ENCODE measurements at places on chromosomes 13 and 19. TPM values are rescaled to one million over a fixed set of nuclear protein-coding genes. Genes with fewer than 3 reads are reported as not detected.

- no peak for DNase-seq
- no peak overlapping the region for H3K4me3 ChIP-seq
- H3K27ac ChIP-seq, result no peak overlapping the region
- H3K36me3 ChIP-seq, result no peaks in the 10 kb centered on the region
- no peaks in the 10 kb centered on the region for H3K27me3 ChIP-seq
Observed at GRCh38 chr19:18708452-18709231, 25.2 kb downstream of the CRTC1 start.

DNA sequence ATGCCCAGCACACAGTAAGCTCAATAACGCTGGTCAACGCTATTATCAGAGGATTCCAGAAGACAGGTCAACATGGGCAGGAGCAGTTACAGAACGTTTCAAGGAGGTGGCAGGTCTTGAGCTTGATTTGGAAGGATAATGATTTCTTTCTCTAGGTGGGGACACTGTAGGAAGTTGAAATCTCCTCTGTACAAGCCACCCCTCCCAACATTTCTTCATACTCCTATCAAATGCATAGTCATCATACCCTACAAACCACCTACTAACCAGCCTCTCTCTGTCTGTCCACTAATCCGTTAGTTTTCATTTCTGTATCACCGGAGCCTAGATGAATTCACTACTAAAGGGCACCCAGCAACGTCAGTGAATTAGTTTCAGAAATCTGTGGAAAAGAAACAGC, 1.3 kb downstream of the ATP7B start:
- H3K27ac ChIP-seq, result peak overlapping the region; percentile 50
- peaks cover 9% of the 10 kb centered on the region for H3K4me1 ChIP-seq
- peak overlapping the region; percentile 90 for H3K4me3 ChIP-seq
- peaks cover 6% of the 10 kb centered on the region for H3K36me3 ChIP-seq

GRCh38 chr19:9793071-9793591, 24.6 kb upstream of the ZNF846 start:
- peak overlapping the region; percentile 77 for H3K4me3 ChIP-seq
- H3K4me1 ChIP-seq, result peaks cover 28% of the 10 kb centered on the region
- no peaks in the 10 kb centered on the region for H3K27me3 ChIP-seq
- H3K36me3 ChIP-seq, result no peaks in the 10 kb centered on the region

- no peaks in the 10 kb centered on the region for H3K36me3 ChIP-seq
- no peak overlapping the region for H3K4me3 ChIP-seq
- H3K27me3 ChIP-seq, result no peaks in the 10 kb centered on the region
- no peak for DNase-seq
- H3K4me1 ChIP-seq, result no peaks in the 10 kb centered on the region
- H3K27ac ChIP-seq, result no peak overlapping the region
Observed at GRCh38 chr13:59542303-59542702, 621.4 kb downstream of the DIAPH3 start.

DNA sequence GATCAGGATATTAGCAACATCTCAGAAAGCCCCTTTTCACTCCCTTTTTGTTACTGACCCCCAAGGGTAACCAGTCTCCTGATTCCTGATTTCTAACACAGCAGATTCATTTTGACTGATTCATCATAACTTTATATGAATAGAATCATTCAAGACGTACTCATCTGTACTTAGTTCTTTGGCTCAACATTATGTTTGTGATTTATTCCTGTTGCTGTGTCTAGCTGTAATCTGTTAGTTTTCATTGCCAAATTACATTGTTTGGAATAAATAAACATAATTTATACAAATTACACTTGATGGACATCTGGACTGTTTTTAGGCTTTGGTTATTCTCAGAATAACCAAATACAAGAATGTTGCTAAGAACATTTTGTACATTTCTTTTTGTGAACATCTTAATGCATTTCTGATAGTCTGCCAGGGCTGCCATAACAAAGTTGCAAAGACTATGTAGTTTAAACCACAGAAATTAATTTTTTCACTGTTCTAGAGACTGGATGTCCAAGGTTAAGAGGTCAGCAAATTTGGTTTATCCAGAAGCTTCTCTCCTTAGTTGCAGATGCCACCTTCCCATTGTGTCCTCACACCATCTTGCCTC, 62.8 kb upstream of the EDNRB start:
- no peak overlapping the region for H3K4me3 ChIP-seq
- no peaks in the 10 kb centered on the region for H3K4me1 ChIP-seq
- no peaks in the 10 kb centered on the region for H3K27me3 ChIP-seq
- no peaks in the 10 kb centered on the region for H3K36me3 ChIP-seq

- H3K27ac ChIP-seq, result no peak overlapping the region
- H3K36me3 ChIP-seq, result no peaks in the 10 kb centered on the region
- DNase-seq, result no peak
- 0 out of 3 replicates have a peak, but pooled peaks cover 7% of the 10 kb centered on the region for H3K27me3 ChIP-seq
- H3K4me1 ChIP-seq, result peaks cover 4% of the 10 kb centered on the region
Observed at GRCh38 chr19:33470686-33471085, 50.9 kb downstream of the PEPD start.

GRCh38 chr19:56141417-56141993, 418 bp downstream of the ZNF444 start:
- no peaks in the 10 kb centered on the region for H3K27me3 ChIP-seq
- peak overlapping the region; percentile 98 for H3K27ac ChIP-seq
- peak overlapping the region; percentile 67 for H3K4me3 ChIP-seq
- H3K36me3 ChIP-seq, result peaks cover 3% of the 10 kb centered on the region
- no peak for DNase-seq
- H3K4me1 ChIP-seq, result peaks cover 18% of the 10 kb centered on the region

- DNase-seq, result no peak
- no peaks in the 10 kb centered on the region for H3K36me3 ChIP-seq
- H3K27ac ChIP-seq, result no peak overlapping the region
- H3K4me3 ChIP-seq, result no peak overlapping the region
- no peaks in the 10 kb centered on the region for H3K4me1 ChIP-seq
- H3K27me3 ChIP-seq, result no peaks in the 10 kb centered on the region
Observed at GRCh38 chr13:94020833-94021232, 458.6 kb downstream of the DCT start.

- H3K27me3 ChIP-seq, result no peaks in the 10 kb centered on the region
- H3K4me1 ChIP-seq, result no peaks in the 10 kb centered on the region
- H3K36me3 ChIP-seq, result no peaks in the 10 kb centered on the region
Observed at GRCh38 chr13:63110466-63110865, 1694.8 kb upstream of the PCDH20 start.

DNA sequence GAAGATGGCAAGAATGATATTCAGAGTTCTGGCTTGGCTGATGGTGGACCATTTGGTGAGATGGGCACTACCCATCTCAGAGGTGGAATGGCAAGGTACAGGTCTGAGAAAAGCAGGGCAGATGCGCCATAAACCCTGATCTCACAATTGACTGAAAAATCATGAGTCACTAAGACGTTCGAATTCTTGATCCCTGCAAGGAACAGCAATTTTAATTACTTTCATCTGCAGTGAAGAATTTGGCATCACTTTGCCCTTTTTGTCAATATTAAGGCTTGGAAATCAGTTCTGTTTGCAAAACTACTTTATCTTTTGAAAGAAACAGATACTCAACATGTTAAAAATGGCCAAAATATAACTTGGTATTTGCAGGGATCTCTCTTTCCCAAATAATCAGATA, 38.1 kb downstream of the HTR2A start:
- no peak overlapping the region for H3K27ac ChIP-seq
- H3K27me3 ChIP-seq, result no peaks in the 10 kb centered on the region
- H3K36me3 ChIP-seq, result no peaks in the 10 kb centered on the region

DNA sequence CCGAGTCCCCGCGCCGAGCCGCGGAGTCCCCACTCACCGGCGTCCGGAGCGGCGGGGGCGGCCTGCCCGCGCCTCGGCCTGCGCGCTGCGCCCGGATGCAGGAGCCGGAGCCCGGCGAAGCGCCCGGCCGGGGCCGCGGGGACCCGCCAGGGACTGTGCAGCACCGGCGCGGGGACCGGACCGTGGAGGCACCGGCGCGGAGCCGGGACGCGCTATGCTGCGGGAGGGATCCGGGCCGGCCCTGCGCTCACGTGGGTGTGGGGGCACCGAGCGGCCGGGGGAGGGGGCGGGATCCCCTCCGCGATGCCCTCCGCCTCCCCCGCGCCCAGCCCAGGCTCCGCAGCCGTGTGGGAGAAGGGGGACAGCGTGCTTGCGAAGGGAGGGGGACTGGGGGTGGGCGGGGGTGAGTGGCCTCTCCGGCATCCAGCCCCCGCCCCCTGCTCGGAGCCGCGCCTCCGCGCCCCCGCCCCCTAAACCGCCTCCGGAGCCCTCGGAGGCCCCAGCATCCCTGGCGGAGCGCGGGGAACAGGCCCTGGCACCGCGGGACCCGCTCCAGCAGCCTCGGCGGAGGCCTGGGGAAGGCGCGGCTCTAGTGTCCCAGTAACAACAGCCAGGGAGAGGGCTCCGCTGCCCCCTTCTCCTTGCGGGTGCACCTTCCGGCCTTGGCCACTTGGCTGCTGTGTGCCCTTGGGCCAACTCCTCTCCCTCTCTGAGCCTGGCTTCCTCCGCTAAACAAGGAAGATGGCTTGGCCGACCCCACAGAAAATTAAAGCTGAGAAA, at the start of gene SLC1A6:
Gene SLC1A6, minus strand, starts transcription at position 389 of the 780 bp plus-strand sequence. CDS start 6,954 bp downstream, outside the sequence.
- no peak for DNase-seq
- no peak within 1 kb of the TSS for H3K4me3 ChIP-seq
- H3K4me1 ChIP-seq, result no peaks in the 10 kb centered on the region
- peaks cover 28% of the 10 kb centered on the region for H3K27me3 ChIP-seq
- no peaks in the 10 kb centered on the region for H3K36me3 ChIP-seq
- H3K27ac ChIP-seq, result no peak within 1 kb of the TSS

DNA sequence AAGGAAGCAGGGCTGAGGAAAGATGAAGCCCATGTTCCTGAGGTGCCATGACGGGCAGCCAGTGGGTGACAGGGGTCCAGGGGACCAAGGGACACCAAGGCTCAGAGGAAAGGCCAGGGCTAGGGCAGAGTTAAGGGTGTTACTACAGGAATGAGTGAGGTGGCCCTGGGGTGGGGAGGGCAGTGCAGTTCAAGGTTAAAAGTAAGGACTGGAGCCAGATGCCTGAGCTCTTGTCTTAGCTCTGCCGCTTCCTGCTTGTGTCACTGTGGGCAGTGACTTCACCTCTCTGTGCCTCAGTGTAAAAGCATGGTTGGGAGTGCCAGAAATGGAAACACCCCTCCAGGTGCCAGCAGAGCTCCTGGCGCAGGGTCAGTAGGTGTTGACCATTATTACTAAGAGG, 4.9 kb upstream of the ETV2 start:
- no peak overlapping the region for H3K4me3 ChIP-seq
- H3K4me1 ChIP-seq, result peaks cover 16% of the 10 kb centered on the region
- peaks cover 65% of the 10 kb centered on the region for H3K36me3 ChIP-seq
- DNase-seq, result no peak
- no peaks in the 10 kb centered on the region for H3K27me3 ChIP-seq

GRCh38 chr13:51601601-51602565, 17.6 kb downstream of the WDFY2 start:
- DNase-seq, result no peak
- H3K27me3 ChIP-seq, result no peaks in the 10 kb centered on the region
- H3K4me3 ChIP-seq, result no peak overlapping the region
- no peaks in the 10 kb centered on the region for H3K4me1 ChIP-seq
- H3K27ac ChIP-seq, result 0 out of 3 replicates have a peak overlapping the region, but pooled peaks have one; percentile 19

- H3K27ac ChIP-seq, result peak overlapping the region; percentile 94
- peaks cover 27% of the 10 kb centered on the region for H3K36me3 ChIP-seq
- H3K27me3 ChIP-seq, result no peaks in the 10 kb centered on the region
- DNase-seq, result no peak
- peak overlapping the region; percentile 92 for H3K4me3 ChIP-seq
Observed at GRCh38 chr19:29606420-29606747, 301 bp downstream of the POP4 start.

- no peak overlapping the region for H3K4me3 ChIP-seq
- no peak overlapping the region for H3K27ac ChIP-seq
- no peak for DNase-seq
- H3K4me1 ChIP-seq, result peaks cover 9% of the 10 kb centered on the region
Observed at GRCh38 chr13:23956106-23956505, 58.8 kb upstream of the C1QTNF9B start.

- no peak within 1 kb of the TSS for H3K27ac ChIP-seq
- H3K27me3 ChIP-seq, result peaks cover 45% of the 10 kb centered on the region
- H3K4me3 ChIP-seq, result no peak within 1 kb of the TSS
- no peaks in the 10 kb centered on the region for H3K36me3 ChIP-seq
- peak; percentile 53 for DNase-seq
Observed at GRCh38 chr19:3868770-3869456, at the start of gene ZFR2. Gene ZFR2 (minus strand): TSS chr19:3869038. CDS start chr19:3869017, 21 bp downstream.

DNA sequence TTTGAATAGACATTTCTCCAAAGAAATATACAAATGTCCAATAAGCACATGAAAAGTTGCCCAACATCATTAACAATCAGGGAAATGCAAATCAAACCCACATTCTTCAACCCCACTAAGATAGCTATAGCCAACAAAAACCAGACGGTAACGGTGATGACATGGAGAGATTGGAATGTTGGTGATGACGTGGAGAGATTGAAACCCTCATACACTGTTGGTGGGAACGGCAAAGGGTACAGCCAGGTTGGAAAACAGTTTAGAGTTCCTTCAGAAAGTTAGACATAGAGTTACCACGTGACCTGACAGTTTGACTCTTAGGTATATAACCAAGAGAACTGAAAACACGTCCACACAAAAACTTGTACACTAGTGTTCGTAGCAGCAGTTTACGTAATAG, 48.1 kb downstream of the TNFRSF19 start:
- H3K4me3 ChIP-seq, result no peak overlapping the region
- no peak for DNase-seq
- H3K36me3 ChIP-seq, result no peaks in the 10 kb centered on the region
- H3K4me1 ChIP-seq, result no peaks in the 10 kb centered on the region

- no peaks in the 10 kb centered on the region for H3K36me3 ChIP-seq
- H3K27me3 ChIP-seq, result 0 out of 2 replicates have a peak, but pooled peaks cover 4% of the 10 kb centered on the region
Observed at GRCh38 chr19:13581576-13581975, 75.3 kb upstream of the CACNA1A start.

- no peaks in the 10 kb centered on the region for H3K27me3 ChIP-seq
- no peaks in the 10 kb centered on the region for H3K36me3 ChIP-seq
- H3K4me3 ChIP-seq, result no peak overlapping the region
- peak overlapping the region; percentile 51 for H3K27ac ChIP-seq
- peaks cover 10% of the 10 kb centered on the region for H3K4me1 ChIP-seq
Observed at GRCh38 chr13:21435687-21436151, 23.4 kb downstream of the ZDHHC20 start.

DNA sequence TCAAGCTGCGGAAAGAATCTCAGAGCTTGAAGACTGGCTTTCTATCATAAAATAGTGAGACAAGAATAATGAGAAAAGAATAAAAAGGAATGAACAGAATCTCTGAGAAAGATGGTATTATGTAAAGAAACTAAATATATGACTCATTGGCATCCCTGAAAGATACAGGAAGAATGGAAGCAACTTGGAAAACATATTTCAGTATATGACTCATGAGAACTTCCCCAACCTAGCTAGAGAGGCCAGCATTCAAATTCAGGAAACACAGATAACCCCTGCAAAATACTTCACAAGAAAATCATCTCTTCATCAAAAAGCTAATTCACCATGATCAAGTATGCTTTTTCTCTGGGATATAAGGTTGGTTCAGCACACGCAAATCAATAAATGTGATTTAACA, 2318.0 kb downstream of the PCDH9 start:
- H3K4me1 ChIP-seq, result no peaks in the 10 kb centered on the region
- no peak for DNase-seq
- H3K27me3 ChIP-seq, result no peaks in the 10 kb centered on the region
- H3K36me3 ChIP-seq, result no peaks in the 10 kb centered on the region
- H3K4me3 ChIP-seq, result no peak overlapping the region
- no peak overlapping the region for H3K27ac ChIP-seq

The ZNF829 gene
- 0.01 TPM for polyA plus RNA-seq

The SLAIN1 gene
- 0.05 TPM for polyA plus RNA-seq

The STOML3 gene
- not detected for polyA plus RNA-seq

The PNMA8B gene
- not detected for polyA plus RNA-seq

The CEACAM8 gene
- polyA plus RNA-seq, result not detected

The PRSS57 gene
- polyA plus RNA-seq, result 1.5 TPM

The ACP7 gene
- not detected for polyA plus RNA-seq

The MOB3A gene
- polyA plus RNA-seq, result 8.2 TPM

The PRTN3 gene
- polyA plus RNA-seq, result not detected

Data from K562 (cell line).